ENCODE measurements at places on chromosomes 5 and 9. TPM values are rescaled to one million over a fixed set of nuclear protein-coding genes. Genes with fewer than 3 reads are reported as not detected.

SOX30 gene
- total RNA-seq = not detected

SPINK7 gene
- not detected for total RNA-seq

TMEM252 gene
- not detected for total RNA-seq

FOXD4L6 gene
- total RNA-seq = not detected

KIAA1191 gene
- total RNA-seq = 137 TPM

BAAT gene
- 0.07 TPM for total RNA-seq

ACOT12 gene
- total RNA-seq = not detected

GRHPR gene
- total RNA-seq = 136 TPM

MYOT gene
- total RNA-seq = not detected

DMRT2 gene
- total RNA-seq = not detected

GCNT4 gene
- total RNA-seq = 0.07 TPM

LEAP2 gene
- 0.53 TPM for total RNA-seq

FSD1L gene
- 9.3 TPM for total RNA-seq

TEX48 gene
- not detected for total RNA-seq

IL31RA gene
- 1.7 TPM for total RNA-seq

CRHBP gene
- not detected for total RNA-seq

PPIC gene
- total RNA-seq = 26.3 TPM

EIF4EBP3 gene
- 1.7 TPM for total RNA-seq

PCDHGB3 gene
- 2.9 TPM for total RNA-seq

PCDHGB1 gene
- total RNA-seq = 0.66 TPM

PKD2L2 gene
- not detected for total RNA-seq

MARCHF3 gene
- total RNA-seq = 61.0 TPM

C1QTNF3 gene
- 0.80 TPM for total RNA-seq

SHLD3 gene
- total RNA-seq = 8.0 TPM

FAM151B gene
- total RNA-seq = 3.4 TPM

TOR4A gene
- 48.3 TPM for total RNA-seq

PCAT7 gene
- total RNA-seq = not detected

CCDC192 gene
- not detected for total RNA-seq

FREM1 gene
- total RNA-seq = 0.27 TPM
